ENCODE measurements at places on chromosomes 5 and 9.

- no peak for DNase-seq
Measured at GRCh38 chr5:56913766-56914165, 4.4 kb downstream of the SETD9 start.

DNA sequence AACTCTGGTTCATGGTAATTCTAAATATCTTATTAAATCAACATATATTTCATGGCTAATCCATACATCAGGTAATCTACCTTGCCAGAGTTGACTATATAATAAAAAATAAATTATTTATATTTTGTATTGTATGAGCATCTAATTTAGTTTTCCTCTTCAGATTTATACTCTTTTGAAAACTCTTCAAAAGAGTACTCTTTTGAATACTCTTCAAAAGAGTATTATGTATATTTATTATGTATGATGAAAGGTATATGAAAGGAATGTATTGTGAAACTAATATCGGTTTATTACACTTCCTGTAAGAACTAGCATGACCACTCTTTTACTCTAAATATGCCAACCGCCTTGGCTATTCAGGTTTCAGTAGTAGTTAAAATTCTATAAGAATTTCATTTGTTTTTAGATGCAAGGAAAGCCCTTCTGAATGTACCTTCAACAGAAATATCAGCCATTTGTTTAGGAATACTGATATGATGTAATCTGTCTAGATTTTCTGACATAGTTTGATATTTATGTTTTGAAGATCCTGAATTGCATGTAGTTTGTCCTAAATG lies 178.7 kb downstream of the WDR70 start:
- no peak for DNase-seq

GRCh38 chr5:84445049-84445685 lies 60.5 kb upstream of the EDIL3 start:
- no peak for DNase-seq

DNA sequence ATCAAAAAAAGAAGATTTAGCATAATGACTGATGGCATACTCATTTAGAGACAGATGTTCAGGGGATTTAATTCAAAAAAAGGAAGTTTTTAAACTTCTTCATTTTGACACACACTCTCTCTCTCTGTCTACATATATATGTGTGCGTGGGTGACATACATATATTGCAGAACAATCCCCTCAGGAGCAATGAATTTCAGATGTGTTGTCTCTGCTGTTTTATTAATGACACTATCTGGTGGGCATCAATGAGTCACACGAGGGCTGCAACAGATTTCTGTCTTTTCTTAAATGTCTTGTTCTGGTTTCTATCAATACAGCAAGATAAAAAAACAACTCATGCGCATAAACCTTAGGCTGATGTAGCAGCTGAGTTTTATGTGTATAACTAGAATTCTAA lies 123.5 kb upstream of the SLCO6A1 start:
- DNase-seq = no peak

GRCh38 chr9:93205045-93205768 lies 21.3 kb downstream of the WNK2 start:
- no peak for DNase-seq

GRCh38 chr9:3699883-3700282 lies 174.1 kb upstream of the RFX3 start:
- no peak for DNase-seq

DNA sequence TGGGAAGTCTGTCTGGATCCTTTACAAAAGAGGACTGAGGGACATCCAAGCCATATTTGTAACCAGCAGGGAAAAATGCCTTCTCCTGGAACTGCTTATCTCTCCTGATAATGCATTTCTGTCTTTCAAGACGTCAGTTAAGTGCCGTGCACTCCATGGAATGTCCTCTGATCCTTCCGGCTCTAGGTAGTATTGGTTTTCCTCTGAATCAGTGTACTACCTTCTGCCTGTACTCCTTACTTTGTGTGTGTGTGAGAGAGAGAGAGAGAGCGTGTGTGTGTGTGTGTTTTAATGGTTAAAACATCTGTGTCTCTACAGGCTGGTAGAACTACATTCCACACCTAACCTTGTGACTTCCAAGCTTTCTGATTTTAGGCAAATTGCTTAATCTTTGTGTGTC lies 89.9 kb downstream of the PIP5K1B start:
- no peak for DNase-seq

DNA sequence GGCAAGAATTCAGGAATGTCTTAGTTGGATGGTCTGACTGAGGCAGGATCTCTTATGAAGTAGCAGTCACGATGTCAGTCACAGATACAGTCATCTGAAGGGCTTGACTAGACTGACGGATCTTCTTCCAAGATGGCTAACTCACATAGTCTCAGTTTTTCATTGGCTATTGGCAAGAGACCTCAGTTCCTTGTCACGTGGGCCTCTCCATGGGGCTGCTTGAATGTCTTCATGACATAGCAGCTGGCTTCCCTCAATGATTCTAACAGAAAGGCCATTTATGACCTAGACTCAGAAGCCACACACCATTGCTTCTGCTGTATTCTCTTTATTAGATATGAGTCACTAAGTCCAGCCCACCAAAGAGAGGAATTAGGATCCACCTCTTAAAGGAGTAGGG lies 4.7 kb downstream of the APC start:
- no peak for DNase-seq

DNA sequence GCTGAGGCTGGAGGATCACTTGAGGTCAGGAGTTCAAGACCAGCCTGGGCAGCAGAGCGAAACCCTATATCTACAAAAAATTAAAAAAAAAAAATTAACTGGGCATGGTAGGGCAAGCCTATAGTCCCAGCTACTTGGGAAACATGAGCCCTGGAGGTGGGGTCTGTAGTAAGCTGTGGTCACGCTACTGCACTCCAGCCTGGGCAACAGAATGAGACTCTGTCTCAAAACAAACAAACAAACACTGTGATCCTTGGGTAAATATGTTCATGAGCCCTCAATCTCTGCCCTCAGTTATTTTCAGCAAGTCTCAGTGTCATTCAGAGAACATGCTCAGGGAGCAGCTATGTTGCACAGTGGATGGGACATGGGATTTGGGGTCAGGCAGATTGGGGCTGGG lies 76.2 kb downstream of the PTTG1 start:
- no peak for DNase-seq

DNA sequence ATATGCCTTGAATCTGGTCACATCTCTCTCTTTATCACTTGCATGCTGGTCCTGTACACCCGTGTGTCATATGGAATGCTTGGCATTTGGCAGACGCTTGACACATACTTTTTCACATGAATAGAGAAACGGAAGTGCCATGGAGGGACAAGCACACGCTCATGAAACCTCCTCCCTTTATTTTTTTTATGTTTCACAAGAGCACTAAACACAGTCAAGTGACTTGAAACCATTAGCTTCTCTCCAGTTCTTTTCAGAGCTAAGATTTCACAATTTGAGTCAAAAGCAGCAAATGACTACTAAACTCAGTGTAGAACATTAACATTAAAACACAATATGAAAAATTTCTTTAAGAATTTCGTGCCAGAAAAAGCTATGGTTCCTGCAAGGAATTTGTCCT lies 151.1 kb downstream of the DOCK2 start:
- no peak for DNase-seq

DNA sequence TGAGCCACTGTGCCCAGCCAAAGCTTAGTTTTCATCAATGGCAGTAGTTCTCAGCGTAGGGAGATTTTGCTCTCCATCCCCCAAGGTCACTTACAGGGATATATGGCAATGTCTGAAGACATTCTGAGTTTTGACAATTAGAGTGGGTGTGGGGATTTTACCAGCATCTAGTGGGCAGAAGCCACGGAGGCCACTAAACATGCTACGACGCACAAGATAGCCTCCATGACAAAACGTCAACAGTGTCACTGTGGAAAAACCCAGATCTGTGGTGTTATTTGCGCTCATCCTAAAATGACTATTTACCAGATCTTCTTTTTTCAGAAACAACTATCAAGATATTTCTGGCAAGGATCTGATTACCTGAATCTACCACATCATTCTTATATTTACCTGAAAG lies 68.2 kb downstream of the CDC14B start:
- DNase-seq = no peak

GRCh38 chr5:34555699-34556508 lies 100.2 kb upstream of the RAI14 start:
- no peak for DNase-seq

All from T-helper 1 cell (primary cell).